Activated T-helper 1 cell treated with anti-CD3 and anti-CD28 coated beads, Interleukin-2, amount 50 U/mL, for 16 hours (primary cell): ENCODE measurements at places on chromosomes 2 and 18.

DNA sequence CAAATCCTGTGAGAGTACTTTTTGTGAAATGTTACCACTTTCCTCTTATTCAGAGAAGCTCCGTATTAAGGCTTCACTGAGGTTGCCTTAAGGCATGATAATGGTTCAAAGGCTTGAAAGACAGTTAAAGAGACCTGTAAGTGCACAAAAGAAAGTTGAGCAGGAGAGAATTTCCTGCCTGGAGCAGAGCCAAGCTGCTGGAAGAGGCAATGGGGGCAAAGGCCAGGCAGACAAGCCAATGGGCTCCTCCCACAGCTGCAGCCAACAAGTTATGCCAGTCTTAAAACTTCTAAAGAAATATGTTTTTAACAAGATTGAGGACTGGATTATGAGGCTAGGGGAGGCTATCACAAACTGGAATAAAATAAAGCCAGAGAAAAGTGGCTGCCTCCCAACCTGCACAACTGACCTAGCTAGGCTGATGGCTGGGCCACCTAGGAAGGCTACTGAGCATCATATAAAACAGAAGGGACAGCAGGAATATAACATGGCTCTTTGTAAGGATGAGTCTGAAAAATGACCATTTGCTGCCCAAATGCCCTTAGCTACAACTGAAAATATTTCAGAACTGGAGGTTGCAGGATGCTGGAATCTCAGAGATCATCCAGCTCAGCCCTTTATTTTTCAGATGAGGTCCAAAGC is 2.1 kb downstream of the IL1B start:
- no peak for DNase-seq

DNA sequence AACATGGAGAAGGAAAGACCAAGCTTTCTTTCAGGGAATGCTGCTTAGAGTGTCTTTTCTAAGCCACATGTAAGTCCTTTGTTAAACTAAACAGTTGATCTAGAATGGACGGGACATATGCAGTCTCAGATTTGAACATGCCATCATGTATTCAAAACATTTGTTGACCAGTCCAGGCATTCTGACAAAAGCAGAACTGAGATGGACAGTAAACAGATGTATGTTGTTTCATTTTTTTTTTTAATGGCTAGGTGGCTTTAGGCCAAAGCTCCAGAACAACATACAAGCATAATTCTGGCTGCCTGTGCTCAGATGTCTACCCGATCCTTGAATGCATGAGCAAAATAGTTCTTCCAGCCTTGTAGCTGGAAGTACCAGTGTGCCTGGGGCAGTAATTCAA is 1211.4 kb upstream of the FAM98A start:
- DNase-seq = no peak

DNA sequence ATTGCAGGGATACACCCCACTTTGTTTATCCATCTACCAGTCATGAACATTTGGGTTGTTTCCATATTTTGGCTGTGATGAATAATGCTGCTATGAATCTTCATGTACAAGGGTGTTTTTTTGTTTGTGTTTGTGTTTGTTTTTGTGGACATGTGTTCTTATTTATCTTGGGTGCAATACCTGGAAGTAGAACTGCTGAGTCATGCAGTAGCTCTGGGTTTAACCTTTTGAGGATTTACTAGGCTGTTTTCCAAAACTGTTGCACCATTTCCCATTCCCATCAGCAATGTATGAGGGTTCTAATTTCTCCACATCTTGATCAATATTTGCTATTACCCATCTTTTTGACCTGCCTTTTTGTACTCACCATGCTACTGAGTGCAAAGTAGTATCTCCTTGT is 140.0 kb upstream of the CYP1B1 start:
- DNase-seq = no peak

DNA sequence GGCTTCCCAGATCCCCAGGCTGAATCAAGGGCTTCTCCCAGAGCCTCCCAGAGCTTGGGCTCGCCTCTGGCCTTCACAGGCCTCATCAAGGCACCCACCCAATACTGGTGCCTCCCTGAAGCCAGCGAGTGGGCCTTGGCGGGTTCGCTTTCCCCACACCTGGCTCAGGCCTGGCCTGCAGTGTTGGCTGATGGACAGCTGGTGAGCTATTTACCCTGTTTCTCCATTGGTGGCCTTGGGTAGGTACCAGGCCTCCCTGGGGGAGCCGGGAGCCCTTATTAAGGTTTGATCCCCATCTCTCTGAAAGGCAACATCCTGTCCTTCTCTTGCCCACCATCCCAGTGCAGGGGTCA is 18.2 kb upstream of the DUSP2 start:
- no peak for DNase-seq

- DNase-seq = no peak
These were observed 39.2 kb upstream of the PNPT1 start for GRCh38 chr2:55732854-55733253.

- no peak for DNase-seq
These were observed 116.9 kb downstream of the SMAD7 start for GRCh38 chr18:48833701-48834412.

GRCh38 chr18:75211626-75211952 is 992 bp downstream of the TSHZ1 start:
- DNase-seq = no peak

DNA sequence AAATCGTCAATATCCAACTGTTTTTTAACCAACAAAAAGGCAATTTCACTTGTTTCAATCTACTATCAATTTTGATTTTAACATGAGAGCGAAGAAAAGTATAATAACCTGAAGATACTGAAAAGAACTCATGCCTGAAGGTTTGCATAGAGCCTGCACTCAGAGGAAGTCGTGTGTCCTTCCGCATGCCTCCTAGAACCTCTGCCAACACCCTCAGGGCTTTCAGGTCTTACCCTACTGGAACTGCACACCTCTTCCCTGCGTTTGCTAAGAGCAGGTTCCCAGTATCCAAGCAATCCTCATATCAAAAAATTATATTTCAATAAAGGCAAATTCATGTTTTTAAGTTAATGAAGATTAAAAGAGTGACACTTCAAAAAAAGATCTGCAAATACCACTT is 74.7 kb downstream of the PIAS2 start:
- no peak for DNase-seq

- DNase-seq = no peak
These were observed 96.5 kb downstream of the EPB41L5 start for GRCh38 chr2:120109186-120110061.

DNA sequence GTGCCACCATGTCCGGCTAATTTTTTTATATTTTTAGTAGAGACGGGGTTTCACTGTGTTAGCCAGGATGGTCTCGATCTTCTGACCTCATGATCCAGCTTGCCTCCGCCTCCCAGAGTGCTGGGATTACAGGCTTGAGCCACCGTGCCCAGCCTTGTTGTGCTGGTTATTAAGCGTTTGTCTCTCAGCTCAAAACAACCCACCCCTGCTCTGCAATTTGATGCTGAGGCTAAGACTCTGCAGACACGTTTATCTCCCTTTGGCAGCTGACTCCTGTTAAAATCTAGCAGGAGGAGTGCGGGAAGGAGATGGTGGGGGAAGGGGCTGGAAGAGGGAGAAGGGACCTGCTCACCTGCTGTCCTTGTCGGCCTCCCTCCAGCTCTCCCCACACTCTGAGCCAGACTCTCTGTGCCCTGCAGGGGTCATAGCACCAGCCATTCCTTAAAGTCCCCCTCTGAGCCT is 29.9 kb upstream of the IMPA2 start:
- no peak for DNase-seq

DNA sequence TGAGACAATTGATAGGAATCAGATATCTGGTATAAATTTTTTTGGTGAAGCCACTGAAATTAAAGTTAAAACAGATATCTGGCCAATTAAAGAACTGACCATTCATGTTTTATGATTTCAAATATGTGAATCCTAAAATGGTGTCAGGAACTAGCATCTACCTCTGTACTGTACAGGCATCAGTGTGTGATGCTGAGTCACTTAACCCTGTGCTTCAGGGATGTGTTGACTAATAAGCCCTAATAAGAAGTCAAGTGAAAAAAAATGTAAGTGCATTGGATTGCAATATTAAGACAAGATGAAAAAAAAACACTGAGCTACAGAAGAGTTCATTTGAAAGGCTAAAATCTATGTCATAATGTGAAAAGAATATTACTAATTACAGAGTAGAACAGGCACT is 9.1 kb upstream of the UNC80 start:
- DNase-seq = no peak

DNA sequence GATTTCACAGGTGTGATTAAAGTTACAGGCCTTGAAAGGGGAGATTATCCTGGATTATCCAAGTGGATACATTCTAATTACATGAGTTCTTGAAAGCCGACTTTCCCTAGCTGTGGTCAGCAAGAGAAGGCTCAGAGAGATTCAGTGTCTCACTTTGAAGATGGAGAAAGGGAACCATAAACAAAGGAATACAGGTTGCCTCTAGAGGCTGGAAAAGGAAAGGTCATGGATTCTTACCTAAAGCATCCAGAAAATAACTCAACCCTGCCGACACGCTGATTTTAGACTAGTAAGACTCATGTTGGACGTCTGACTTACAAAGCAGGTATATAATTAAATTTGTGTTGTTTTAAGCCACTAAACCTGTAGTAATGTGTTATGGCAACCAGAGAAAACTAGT is 1095.7 kb upstream of the ZEB2 start:
- DNase-seq = no peak

- no peak for DNase-seq
These were observed 1.2 kb downstream of the MYL12A start for GRCh38 chr18:3248658-3249359.
